ENCODE measurements at places on chromosomes 1 and 21.
A peak's percentile ranks its signal among the peaks of the same experiment; 100 is the strongest.

DNA sequence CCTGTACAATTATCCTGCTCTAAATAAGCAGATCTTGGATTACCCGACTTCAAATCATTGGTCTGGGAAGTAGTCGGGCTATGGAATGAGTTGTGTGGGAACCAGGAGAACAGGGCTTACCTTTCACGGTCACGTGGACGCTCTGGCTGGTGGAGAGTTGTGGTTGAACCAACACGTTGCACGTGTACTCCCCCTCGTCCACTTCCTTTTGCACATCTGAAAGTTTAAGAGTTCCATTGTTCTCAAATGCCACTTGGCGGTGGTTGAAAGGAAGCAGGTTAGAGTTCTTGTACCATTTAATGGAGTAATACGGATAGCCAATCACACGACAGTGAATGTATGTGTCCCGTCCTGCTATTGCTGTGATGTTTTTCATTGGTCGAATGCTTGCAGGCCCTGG, 470.7 kb downstream of the PCP4 start:
- DNase-seq = no peak

- no peak for DNase-seq
Measured at GRCh38 chr1:159005676-159006075, 4.0 kb upstream of the IFI16 start.

DNA sequence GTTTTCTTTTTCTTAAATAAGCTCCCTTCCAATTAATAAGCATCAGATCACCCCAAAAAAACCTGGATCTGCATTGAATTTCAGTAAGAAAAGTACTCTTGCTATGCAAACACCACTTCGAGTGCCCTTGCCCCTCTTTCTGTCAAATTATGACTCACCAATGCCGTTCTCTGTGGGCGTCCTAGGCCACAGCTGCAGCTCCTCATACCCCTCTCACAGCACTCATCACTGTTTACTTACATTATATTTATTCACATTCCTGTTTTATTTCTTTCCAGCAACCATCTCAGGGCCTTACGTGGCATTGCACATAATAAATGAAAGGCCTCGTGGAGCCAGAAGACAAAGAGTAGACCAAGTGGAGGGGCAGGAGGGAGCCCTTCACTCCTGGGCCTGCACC, 99.1 kb upstream of the CTTNBP2NL start:
- DNase-seq = no peak

DNA sequence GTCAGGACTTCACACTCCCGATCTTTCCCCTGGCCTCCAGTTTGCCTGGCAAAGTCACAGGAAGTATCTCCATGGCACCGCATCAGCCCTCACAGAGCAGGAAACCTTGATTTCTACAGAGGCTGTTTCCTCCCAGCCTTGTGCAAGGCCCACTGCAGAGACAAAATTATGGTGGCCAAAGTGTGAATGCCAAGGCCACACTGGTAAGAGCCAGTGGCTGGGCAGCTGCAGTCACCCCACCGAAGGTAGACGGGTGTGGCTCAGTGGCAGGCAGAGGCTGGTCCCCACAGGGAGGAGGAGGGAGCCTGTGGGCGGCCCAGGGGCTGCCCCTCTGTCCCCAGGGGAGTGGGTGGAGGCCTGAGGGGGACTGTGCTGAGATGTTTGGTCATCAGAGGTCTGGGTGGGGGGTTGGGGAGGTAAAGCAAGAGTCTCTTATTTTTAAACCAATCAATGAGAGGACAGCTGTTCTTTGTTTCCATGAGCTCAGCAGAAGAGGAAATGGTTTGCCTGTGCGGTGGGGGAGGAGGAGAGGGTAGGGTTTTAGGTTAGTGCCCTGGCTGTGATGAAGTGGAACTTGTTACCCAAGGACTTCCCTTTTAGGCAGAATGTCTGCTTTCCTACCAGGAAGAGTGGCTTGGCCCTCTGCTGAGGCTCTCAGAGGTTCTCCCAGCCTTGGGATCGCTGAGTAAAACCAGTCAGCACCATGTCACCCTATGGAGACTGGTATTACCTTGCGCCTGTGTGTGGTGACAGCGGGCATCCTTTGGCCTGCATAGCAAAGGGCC, 18.0 kb upstream of the BTG2 start:
- peak; percentile 71 for DNase-seq

DNA sequence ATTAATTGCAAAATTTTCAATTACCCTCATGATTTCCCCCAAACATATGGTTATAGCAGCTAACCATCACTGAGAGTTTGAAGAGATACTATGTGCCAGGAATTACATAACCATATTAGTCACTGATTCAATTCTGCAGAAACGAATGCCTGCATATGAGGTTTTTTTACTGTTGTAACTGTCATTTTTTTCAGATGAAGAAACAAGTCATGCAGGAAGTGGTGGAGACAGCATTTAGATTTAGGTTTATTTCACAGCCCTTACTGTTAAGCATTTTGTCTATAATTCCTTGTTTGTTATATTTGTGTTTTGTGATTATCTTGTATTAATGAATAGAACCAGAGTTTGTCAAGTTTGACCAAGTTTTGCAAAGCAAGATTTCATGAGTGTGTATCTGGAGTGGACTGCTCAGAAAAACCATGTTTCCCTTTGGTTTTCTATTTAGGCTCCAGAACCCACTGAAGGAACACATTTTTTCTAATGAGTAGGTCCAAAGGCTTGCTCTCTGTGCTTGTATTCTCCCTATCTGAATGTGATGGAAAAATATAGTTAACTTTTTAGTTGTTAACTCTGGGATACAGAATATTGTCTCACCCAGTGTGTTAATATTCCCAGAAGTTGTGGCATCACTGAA, 308.5 kb upstream of the ADAMTS5 start:
- DNase-seq = no peak

DNA sequence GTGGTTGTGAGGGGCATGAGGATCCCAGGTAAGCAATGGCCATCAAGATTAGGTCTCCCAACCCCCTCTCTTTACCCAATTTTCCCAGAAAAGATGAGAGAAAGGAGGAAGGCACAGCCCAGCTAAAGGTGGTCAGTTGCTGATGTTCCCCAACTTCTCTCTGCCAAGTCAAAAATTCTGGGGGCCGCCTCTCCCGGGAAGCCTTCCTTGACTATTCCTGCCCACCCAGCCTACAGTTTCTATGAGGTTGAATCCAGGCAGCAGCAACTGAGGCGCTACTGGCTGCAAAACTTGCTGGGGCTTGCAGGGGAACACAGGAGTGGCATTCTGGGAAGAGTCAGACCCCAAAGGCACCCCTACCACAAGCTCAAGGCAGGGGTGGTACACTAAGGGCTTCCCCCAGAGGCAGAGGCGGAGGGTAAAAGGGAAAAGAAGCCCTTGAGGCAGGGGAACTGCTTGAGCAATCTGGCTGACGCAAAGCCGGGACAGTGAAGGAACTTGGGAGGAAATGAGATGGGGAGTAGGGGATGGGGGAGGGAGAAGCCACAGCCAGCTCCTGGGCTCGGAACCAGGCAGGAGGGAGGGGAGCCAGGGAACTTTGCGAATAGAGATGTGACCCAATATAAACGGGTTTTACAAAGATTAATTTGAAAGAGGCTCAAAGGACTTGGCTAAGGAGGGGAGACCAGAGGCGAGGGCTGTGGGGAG, 31.2 kb downstream of the SDC3 start:
- DNase-seq = peak; percentile 25

- DNase-seq = no peak
Measured at GRCh38 chr1:170730014-170730413, 66.1 kb downstream of the PRRX1 start.

- no peak for DNase-seq
Measured at GRCh38 chr1:204647114-204647804, 38.3 kb downstream of the LRRN2 start.

- DNase-seq = no peak
Measured at GRCh38 chr1:14486401-14487201, 111.9 kb upstream of the KAZN start.

DNA sequence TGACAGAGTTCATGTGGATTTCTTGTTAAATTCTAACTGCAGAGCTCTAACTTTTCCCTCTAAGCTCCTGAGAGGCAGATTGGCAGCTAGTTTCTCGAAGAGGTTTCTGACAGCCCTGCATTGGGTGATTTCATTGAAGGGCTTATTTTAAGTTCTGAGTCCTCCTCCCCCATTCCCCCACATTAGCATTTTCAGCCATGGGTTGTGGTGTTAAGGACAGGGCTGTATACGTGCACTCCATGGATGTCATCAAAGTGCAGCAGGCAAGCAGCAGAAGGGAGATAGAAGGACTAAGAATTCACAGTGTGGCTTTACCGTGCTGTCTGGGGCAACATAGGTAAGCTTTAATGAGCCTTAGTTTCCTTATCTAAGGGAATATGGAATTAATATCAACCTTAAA, 19.0 kb downstream of the CRYZ start:
- DNase-seq = no peak

- DNase-seq = no peak
Measured at GRCh38 chr1:40774266-40774998, 9.2 kb upstream of the KCNQ4 start.

DNA sequence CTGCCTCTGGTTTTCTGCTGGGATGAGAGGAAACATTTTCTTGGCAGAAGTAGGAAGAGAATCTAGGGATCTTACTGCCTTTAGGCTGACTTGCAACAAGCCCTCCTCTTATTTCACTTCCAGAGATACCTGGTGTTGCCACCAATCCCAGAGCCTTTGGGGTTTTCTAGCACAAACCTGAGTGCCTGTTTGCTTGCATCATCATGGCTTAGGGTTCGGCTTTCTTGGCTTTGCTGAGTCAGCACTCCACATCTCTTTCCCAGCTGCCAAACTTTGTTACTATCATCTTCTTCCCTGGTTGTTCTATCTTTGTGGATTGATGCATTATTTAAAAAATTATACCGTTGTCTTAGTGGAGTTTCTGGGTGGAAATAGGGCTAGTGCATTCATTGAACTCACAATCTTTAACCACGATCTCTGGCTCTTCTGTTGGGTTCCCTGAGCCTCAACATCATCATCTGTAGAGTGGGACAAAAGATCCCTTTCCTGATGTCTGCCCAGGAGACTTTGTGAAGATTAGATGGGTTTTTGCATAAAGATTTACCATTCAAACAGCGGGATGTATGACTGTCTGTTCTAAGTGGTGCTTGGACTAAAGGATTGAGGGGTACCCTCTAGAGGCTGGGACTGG, 76.6 kb upstream of the SELENON start:
- DNase-seq = no peak

GRCh38 chr1:41568204-41568603, 83.7 kb upstream of the EDN2 start:
- no peak for DNase-seq

- DNase-seq = no peak
Measured at GRCh38 chr1:3455670-3456448, 1.4 kb downstream of the ARHGEF16 start.

GRCh38 chr1:28737307-28738132, 780 bp downstream of the YTHDF2 start:
- no peak for DNase-seq

DNA sequence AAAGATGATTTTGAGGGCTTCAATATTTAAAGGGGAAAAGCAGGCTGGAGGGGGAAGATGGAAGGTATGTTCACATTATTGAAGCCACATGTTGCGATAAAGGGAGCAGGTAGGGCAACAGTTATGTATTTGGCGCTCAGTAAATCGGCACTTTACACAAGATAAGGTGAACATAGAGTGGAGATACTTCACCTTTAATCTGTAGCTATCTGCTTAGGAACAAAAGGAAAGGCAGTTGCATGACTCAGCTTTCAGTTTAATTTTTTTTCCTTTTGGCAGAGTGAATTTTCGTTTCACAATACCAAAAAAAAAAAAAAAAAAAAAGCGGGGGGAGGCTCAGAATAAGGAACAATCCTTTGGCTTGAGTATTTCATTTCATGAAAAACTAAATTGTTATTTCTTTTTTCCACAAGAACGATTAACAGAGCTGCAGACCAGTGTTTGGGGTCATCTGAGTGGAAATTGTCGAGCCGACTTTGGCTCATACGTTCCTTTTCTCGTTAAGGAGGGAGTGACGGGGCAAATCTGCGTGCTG, 1.1 kb upstream of the COQ8A start:
- no peak for DNase-seq

DNA sequence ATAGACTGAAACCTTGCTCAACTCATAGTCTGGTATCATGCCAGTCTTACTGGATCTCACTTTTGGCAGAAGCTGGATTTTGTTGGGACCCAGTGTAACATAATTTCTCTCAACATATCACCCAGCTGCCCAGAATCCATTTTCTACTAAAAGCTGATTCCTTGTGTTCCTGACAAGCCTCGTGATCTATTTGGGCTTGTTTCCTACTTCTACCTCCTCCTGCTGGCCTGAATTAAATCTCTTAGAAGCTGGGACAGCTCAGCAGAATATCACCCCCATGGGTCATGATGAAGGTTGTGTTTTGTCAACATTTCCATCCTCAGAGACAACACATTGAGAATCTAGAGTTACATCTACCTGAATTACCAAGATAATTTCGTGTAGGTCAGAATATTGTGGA, 7.7 kb downstream of the GOLT1A start:
- no peak for DNase-seq

GRCh38 chr1:89262643-89263042, 10.0 kb downstream of the GBP5 start:
- DNase-seq = no peak

DNA sequence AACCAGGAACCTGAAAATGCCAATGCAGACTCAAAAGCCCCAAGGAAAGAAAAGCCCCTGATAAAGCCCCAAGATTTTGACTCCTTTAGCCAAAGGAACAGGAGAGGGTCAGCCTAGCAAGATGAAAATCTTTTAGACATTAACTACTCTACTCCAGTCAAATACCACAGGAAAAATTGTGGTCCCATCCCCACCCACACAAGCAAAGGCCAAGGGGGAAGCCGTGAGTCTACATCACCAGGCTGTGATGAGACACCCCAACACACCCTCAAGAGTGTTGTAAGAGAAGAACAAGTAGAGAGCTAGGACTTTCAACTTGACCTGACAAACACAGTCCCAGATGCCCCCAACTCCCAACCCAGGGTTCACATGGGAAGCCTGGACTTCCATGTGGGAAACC, 192.8 kb upstream of the NR5A2 start:
- DNase-seq = no peak

DNA sequence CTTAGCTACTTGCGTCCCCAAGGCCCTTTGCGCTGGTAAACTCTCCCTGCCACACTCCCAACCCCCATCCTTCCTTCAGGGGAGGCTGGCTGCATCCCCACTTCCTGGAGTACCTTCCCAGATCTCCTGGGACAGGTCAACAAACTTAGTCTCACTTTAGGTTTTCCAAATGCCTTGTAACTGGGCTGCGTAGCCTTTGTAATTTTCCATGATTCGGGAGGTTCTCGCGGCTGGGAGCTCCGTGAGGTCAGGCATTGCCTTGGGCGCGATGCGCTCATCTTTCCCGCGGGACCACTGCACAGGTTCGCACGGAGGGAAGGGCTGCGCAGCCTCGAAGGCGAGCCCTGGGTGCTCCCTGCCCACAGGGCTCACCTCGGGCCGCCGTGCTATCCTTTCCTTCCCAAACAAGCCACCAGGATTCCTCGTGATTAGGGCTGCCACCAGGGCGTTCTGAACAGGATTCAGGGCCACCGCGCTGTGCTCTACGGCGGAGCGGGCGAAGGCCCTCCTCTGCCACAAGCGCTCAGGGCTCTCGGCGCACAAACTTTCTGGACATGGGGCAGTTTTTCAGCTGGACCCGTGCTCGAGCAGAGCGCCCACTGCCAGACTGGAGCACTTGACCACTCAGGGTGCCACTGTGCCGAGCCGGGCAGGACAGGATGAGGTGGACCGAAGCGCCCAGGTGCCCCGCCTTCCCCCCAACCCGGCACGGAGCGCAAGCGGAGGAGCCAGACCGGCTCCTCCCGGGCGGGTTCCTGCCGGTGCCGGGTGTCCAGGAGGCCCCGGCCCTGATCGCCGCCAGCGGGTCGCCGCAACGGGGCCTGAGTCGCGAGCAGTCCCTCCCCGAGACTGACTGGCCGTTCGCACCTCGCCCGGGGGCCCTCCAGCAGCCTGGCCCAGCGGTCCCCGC, 1.1 kb downstream of the TMPRSS2 start:
- DNase-seq = no peak

Data from amygdala (tissue), 56 donors.